ENCODE measurements at places on chromosomes 16 and 17. TPM values are rescaled to one million over a fixed set of nuclear protein-coding genes. Genes with fewer than 3 reads are reported as not detected.

Gene TNK1
- 3.1 TPM for polyA plus RNA-seq

Gene CETP
- polyA plus RNA-seq = not detected

Gene CSH1
- not detected for polyA plus RNA-seq

Gene KCTD11
- 11.0 TPM for polyA plus RNA-seq

Gene FZD2
- polyA plus RNA-seq = 9.8 TPM
